ENCODE measurements at places on chromosomes 12 and 14. TPM values are rescaled to one million over a fixed set of nuclear protein-coding genes. Genes with fewer than 3 reads are reported as not detected.

The GYS2 gene
- total RNA-seq, result 0.05 TPM

The FLRT2 gene
- total RNA-seq, result 3.3 TPM

The EFS gene
- total RNA-seq, result not detected

The HIF1A gene
- 122 TPM for total RNA-seq

The ETFBKMT gene
- total RNA-seq, result 0.40 TPM

The RBMS2 gene
- 16.3 TPM for total RNA-seq

The TAMALIN gene
- total RNA-seq, result 0.56 TPM

The PMCH gene
- not detected for total RNA-seq

The RFX4 gene
- not detected for total RNA-seq

The CLEC2A gene
- total RNA-seq, result not detected

The TAS2R10 gene
- not detected for total RNA-seq

The PLEKHH1 gene
- 3.7 TPM for total RNA-seq

The TRIM9 gene
- 8.7 TPM for total RNA-seq

The MYBPC1 gene
- total RNA-seq, result not detected

The GLS2 gene
- total RNA-seq, result 0.27 TPM

The RD3L gene
- total RNA-seq, result not detected

The NPAS3 gene
- not detected for total RNA-seq

The ANO4 gene
- 0.13 TPM for total RNA-seq

Measured in A549 treated with ZK216348 at 1 μM for 4 hours (cell line).